ENCODE measurements at places on chromosomes 12 and 14. TPM values are rescaled to one million over a fixed set of nuclear protein-coding genes. Genes with fewer than 3 reads are reported as not detected.

Gene SALL2
- 3.9 TPM for total RNA-seq

Gene SRRM4
- total RNA-seq, result not detected

Gene OTX2
- total RNA-seq, result not detected

Gene RFX4
- total RNA-seq, result not detected

Gene RPGRIP1
- not detected for total RNA-seq

Gene CIROP
- not detected for total RNA-seq

Gene EMP1
- total RNA-seq, result 75.6 TPM

Gene KRT6C
- total RNA-seq, result not detected

Gene IL23A
- not detected for total RNA-seq

Gene TOMM20L
- total RNA-seq, result not detected

Gene KRT73
- not detected for total RNA-seq

Gene FOXA1
- not detected for total RNA-seq

- peak; percentile 45 for DNase-seq
Measured at GRCh38 chr12:100688451-100688864, 106.1 kb upstream of the ANO4 start.

GRCh38 chr12:42129595-42130204 lies 15.0 kb downstream of the GXYLT1 start:
- peak; percentile 79 for DNase-seq

- DNase-seq, result no peak
Measured at GRCh38 chr12:54388237-54389133, 4.0 kb upstream of the ZNF385A start.

- DNase-seq, result peak; percentile 19
Measured at GRCh38 chr14:104794993-104795780, at the start of gene AKT1. Gene AKT1 (minus strand): TSS chr14:104795748. CDS start chr14:104792643, 3,105 bp downstream.

- DNase-seq, result peak; percentile 39
Measured at GRCh38 chr12:31323391-31324115, 2.4 kb downstream of the SINHCAF start.

DNA sequence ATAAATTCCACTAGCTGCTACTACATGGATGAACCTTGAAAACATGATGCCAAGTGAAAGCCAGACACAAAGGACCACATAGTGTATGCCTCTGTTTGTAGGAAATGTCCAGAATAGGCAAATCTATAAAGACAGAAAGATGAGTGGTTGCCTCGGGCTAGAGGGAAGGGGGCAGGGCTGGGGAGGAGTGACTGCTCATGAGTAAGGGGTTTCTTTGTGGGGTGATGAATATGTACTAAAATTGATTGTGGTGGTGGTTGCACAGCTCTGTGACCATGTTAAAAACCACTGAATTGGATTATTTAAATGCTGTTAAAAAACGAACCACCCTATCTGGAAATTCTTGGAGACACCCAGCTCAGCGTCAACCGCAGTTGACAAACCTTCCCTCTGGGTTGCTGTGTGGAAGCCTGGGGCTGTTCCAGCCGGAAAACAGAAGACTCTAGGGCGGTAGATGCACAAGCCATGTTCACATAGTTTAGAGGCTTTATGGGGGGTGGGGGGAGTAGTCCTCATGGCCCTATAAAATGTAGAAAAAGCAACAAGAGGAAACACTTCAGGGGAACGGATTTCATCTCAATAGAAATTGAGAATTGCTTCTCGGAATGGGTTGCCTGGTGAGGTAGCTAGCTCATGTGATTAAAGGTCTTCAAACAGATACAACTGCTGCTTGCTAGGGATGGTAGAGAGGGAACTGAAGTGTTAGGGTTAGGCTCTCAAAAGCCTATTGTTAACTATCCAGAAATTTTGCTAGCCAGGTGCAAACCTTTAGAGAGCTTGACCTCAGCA lies 29.4 kb downstream of the RIN3 start:
- DNase-seq, result no peak

DNA sequence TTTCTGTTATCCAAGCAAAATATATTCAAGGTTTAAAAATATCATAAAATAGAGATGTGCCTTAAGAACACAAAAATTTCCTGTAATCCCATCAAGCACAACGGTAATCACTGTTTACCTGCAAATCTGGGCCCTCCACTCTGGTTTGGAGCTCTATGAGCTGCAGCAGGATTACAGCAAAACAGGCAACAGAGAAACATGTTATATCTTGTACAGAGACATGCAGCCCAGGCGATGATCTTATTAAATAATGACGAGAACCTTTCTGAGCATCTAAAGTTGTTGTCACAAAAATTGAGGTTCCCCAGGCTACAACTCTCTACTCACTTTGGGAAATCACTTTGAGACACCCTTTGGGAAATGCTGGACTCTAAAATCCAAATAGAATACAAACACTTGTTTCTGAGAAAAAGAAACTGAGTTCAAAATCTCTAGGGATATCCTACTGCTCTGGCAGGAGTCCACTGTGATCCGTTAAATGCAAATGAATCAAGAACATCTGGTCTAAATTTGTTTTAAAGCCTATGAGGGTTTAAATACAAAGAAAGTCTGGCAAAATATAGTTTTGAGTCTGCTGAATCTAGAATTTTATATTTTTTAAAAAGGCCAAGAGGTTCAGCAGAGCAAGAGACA lies 36.3 kb downstream of the STON2 start:
- no peak for DNase-seq

GRCh38 chr12:53048780-53049401 lies 974 bp upstream of the TNS2 start:
- peak; percentile 83 for DNase-seq

DNA sequence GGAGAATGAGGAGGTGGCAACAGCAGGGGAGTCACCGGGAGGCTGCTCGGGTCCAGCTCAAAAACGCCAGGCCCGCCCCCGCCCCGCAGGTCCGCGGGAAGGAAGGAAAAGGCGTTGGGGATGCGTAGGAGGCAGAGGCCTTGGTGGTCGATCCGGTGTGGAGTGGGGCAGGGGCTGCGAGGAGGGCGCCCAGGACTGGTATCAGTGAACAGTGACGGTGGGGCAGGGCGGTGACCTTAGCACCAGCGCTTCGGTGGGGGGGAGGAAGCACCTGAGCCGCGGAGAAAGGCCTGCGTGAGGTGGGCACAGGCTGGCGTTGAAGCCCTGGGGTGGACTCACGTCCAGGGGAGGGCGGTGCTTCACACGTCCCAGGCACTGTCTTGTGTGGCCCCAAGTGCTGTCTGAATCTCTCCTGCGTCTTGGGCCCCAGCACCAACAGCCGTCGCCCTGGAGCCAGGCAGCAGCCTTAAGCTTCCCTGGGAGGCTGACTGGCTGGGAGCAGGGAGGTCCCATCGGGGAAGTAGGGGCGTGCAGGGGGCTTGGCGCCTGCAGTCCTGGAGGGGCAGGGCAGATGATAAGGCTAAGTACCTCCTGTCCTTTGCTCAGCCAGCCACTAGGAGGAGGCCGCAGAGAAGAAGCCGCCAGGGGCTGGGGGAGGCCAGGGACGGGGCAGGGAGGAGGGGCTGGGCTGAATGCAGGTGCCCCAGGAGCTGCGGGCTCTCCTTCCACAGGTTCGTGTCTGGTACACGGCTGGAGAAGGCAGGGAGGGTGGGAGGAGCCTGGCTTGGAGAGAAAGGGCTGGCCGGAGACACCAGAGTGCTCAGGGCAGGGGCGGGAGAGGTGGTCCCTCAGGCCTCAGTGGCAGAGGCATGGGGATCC lies 26.5 kb downstream of the ZBTB42 start:
- peak; percentile 37 for DNase-seq

DNA sequence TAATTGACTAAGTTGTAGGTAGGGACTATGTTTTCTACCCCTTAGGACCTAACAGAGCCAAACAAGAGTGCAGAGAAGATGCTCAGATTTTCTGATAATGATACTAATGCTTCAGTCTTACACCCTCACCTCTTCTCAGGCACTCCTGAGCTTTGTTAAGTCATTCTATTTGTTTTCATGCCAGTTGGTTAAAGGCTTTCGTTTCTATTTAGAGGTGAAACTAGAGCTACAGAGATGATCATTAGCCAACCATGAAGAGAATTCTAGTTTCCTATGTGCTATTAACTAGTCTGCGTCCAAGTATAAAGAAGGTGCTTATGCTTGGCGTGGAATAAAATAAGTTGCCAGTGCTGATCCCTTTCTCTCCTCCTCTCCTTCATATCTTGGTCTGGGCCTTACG lies 34.6 kb upstream of the PYGL start:
- no peak for DNase-seq

GRCh38 chr12:50621399-50622300 lies 116.9 kb downstream of the DIP2B start:
- no peak for DNase-seq

DNA sequence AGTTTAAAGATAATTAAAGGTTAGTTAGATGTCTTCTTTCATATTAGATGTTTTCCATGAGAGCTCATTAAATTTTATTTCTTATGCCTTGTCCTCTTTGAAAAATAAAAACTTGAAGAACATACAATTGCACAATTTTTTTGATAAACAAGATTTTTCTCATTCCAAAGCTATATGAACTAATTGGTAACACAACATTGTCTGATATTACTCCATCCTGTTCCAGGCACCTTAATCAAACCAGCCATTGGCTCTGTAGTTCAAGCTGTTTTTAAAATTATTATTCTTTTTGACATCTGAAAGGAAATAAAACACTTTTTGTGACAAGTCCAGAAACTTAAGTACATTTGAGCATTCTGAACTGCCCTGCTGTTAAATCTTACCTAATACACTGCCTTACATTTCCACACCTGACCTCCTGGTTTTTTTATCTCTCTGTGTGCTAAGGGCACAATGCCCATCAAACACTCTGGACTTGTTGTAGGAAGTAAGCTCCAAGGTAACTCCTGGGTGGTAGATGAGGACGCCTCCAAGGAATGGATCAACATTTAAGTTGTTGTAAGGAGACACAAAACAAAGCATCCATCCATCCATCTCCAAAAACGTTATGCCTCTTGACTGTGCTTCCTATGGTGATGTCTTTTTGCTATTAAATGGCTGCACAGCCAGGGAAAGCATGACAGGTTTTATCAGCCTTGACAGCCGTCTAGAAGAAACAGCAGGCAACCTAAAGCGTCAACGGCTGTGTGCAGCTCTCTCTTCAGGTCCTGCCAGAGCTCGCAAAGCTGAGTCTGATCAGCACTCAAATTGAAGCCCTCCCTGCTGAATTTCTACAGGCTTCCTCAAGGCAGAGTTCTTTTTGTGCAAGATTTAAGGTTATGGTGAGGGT lies 449.9 kb upstream of the FLRT2 start:
- DNase-seq, result peak; percentile 32

DNA sequence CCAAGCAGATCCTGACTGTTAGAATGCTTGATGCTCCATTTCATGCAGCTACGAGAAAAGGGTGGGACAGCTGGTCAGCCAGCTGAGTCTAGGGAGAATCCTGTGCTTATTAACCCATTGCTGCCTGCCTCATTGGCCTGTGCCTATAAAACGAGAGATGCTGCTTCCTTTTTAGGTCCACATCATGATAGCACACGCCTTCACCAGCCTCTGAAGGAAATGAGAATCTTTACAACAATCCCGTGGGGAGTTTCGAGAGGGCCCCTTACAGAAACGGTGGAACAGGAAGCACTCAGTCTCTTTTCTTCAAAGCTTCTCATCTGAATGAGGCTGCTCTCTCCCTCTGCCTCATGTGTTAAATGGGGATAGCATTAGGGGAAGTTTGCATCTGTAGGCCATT lies 147.3 kb upstream of the RFLNA start:
- DNase-seq, result no peak

- DNase-seq, result no peak
Measured at GRCh38 chr12:54442099-54442498, 23.0 kb upstream of the ITGA5 start.

- no peak for DNase-seq
Measured at GRCh38 chr12:3483089-3483488, 7.9 kb upstream of the PRMT8 start.

- DNase-seq, result peak; percentile 4
Measured at GRCh38 chr14:36524874-36525745, 5.1 kb upstream of the NKX2-1 start.

- DNase-seq, result no peak
Measured at GRCh38 chr14:56294128-56294527, 175.9 kb downstream of the PELI2 start.

Data from fibroblast of villous mesenchyme (primary cell).